ENCODE measurements at places on chromosomes 12 and 14. TPM values are rescaled to one million over a fixed set of nuclear protein-coding genes. Genes with fewer than 3 reads are reported as not detected.

The DCN gene
- not detected for total RNA-seq

DNA sequence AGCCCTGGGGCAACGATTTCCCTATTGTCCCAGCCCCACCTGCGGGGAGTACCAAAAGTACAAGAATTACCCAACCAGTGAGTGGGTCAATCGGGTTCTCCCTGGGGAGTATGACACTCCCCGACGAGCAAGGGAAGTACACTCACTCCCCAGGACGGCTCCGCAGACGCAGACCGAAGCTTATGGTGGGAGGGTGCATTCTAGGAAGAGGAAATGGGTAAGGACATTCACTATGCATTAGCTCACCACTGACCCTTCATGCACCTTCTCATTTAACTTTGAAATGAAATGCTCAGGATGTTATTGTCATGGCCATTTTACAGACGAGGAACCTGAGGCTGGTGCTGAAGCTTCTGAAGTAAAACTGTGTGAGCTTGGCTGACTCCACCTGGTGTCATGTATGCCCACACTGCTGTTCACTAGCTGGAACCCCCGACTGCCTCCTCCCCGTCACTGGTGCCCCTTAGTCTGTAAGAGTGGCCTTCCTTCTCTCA, 45.8 kb upstream of the TMED10 start:
- no peak overlapping the region for H3K27ac ChIP-seq
- H3K4me1 ChIP-seq: peaks cover 14% of the 10 kb centered on the region
- H3K36me3 ChIP-seq: no peaks in the 10 kb centered on the region
- DNase-seq: no peak

DNA sequence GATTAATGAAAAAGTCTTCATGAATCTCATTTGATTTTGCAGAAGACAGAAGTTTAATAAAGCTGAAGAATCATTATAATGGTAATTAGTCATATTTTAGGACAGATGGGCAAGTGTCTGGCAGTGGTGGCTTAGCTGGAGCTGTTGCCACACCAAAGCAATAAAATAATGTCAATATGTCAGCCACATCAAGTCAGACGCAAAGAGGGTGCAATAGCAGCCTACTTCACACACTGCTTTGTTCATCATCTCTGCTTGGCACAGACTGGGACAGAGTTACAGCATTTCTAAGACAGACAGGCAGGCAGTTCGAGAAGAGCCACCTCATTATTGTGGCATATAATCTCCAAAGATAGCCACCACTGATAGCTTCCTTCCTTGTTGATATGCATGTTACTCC, 16.9 kb upstream of the KRR1 start:
- H3K27me3 ChIP-seq: peaks cover 28% of the 10 kb centered on the region
- no peaks in the 10 kb centered on the region for H3K36me3 ChIP-seq
- H3K4me3 ChIP-seq: no peak overlapping the region
- H3K4me1 ChIP-seq: peaks cover 4% of the 10 kb centered on the region

- H3K4me1 ChIP-seq: no peaks in the 10 kb centered on the region
- H3K4me3 ChIP-seq: no peak overlapping the region
- H3K27ac ChIP-seq: no peak overlapping the region
- no peaks in the 10 kb centered on the region for H3K36me3 ChIP-seq
- no peak for DNase-seq
Measured at GRCh38 chr12:78155546-78155945, 324.9 kb downstream of the NAV3 start.

DNA sequence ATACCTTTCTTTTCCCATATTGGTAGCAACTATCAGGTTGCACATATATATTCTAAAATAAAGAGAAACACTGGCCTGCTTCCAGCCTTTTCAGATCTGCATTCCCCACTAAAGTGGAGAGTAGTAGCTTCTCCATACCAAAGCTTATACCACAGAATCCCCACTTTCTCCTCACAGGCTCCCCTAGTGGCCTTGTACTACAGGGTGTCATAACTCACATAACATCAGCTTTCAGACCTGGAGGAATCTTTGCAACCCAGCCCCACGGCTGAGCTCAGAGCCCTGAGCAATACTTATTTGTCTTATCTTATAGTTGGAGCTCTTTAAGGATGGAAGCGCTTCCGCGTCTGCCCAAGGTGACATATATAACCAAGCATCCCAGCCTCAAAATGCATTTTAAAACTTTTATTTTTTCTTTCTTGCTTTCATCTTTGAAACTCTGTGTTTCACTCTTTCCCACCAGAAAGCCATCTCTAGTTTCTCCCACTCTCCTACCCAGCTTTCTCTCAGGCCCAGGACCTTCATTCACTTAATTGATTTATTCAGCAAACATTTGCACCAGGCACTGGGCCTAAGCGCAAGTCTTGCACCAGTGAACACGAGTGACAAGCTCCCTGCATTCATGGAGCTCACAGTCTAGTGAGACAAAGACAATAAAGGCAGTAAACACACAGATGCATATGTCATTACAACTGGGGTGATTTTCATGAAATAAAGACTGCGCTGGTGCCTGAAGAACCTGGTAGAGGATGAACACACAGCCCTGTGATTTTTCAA, 254.7 kb downstream of the IPO8 start:
- H3K36me3 ChIP-seq: no peaks in the 10 kb centered on the region
- no peaks in the 10 kb centered on the region for H3K4me1 ChIP-seq
- no peak overlapping the region for H3K4me3 ChIP-seq
- H3K27me3 ChIP-seq: peaks cover 14% of the 10 kb centered on the region
- DNase-seq: no peak
- no peak overlapping the region for H3K27ac ChIP-seq
